Stimulated activated CD8-positive, alpha-beta memory T cell treated with anti-CD3 and anti-CD28 coated beads, Interleukin-4, amount 100 ng/mL, for 1 hour (primary cell): ENCODE measurements at places on chromosomes 12 and 14.

- DNase-seq, result no peak
Measured at GRCh38 chr12:16504200-16504599, 101.8 kb downstream of the LMO3 start.

GRCh38 chr12:27975222-27976136 lies 2.9 kb upstream of the PTHLH start:
- no peak for DNase-seq

DNA sequence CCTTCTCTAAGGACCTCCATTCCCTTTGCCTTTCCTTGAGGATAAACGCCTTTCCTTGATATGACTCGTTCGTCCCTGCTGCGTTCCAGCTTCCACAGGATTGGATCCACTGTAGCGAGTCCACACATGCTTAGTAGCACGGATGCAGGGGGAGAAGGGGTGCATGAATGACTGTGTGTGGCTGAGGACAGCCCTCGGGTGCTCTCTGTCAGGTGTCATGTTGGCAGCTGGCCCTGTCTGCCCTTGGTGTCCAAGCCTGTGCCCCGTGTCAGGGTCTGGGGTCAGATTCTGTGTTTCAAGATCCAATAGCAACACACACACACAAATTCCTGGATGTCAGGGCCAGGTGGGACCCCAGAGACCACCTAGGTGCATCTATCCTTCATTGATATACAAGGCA lies 17.5 kb upstream of the KRT80 start:
- no peak for DNase-seq

GRCh38 chr12:2364631-2365051 lies 311.9 kb downstream of the CACNA1C start:
- DNase-seq, result no peak

DNA sequence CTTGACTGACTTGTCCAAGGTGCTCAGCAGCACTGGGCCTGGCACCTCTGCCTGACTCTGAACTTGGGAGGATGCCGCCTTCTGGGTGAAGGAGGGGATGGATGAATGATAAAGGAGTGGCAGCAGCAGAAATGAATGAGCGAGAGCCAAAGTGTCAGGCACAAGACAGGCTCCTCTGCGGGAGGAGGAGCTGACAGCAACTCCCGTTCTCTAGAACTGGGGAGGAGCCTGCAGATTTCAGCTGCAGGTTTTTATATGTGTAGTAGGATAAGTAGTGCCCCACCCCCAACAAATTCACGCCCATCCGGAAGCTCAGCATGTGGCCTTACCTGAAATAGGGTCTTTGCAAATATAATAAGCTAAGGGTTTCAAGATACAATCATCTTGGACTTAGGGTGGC lies 33.1 kb downstream of the SLC8B1 start:
- DNase-seq, result no peak

- no peak for DNase-seq
Measured at GRCh38 chr14:44960146-44960545, 1.6 kb downstream of the KLHL28 start.

GRCh38 chr14:28321475-28322244 lies 444.9 kb upstream of the FOXG1 start:
- no peak for DNase-seq

- no peak for DNase-seq
Measured at GRCh38 chr14:50067723-50068495, 48.5 kb downstream of the VCPKMT start.

- DNase-seq, result no peak
Measured at GRCh38 chr12:92854344-92854743, 74.8 kb downstream of the EEA1 start.

DNA sequence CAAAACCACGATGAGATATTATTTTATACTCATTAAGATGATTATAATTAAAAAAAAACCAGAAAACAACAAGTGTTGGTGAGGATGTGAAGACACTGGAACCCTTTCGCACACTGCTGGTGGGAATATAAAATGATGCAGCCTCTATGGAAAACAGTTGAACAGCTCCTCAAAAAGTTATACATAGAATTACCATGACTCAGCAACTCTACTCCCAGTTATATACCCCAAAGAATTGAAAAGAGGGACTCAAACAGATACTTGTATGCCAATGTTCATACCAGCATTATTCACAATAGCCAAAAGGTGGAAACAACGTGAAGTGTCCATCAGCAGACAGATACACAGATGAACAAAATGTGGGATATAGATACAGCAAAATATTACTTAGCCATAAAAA lies 53.1 kb downstream of the TAOK3 start:
- DNase-seq, result no peak

- no peak for DNase-seq
Measured at GRCh38 chr12:50240096-50240791, 43.1 kb downstream of the LIMA1 start.

GRCh38 chr12:45674181-45674977 lies 55.1 kb upstream of the ARID2 start:
- DNase-seq, result no peak

DNA sequence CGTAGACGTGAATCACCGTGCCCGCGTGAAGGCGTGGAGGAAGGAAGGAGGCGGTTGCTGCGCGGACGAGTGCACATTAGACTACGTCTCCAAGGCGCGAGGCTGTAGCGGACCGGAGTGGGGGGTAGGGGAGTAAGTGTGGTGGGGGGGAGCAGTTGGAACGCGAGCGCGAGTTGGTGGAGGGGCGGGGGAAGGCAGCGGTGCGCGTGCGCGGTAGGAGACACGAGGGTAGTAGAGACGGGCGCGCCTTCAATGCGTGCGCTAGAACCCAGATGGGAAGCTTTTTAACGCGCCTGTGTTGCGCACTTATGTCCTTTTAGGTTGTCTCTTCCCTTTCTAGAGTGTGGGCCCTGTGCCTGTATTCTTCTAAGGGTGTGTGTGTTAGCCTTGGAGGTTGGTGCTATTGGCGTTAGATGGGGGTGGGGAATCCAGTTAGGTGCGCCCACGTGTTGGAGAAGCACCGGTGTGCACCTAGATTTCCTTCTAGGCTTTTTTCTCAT lies 604 bp downstream of the EIF4B start:
- DNase-seq, result peak; percentile 45

DNA sequence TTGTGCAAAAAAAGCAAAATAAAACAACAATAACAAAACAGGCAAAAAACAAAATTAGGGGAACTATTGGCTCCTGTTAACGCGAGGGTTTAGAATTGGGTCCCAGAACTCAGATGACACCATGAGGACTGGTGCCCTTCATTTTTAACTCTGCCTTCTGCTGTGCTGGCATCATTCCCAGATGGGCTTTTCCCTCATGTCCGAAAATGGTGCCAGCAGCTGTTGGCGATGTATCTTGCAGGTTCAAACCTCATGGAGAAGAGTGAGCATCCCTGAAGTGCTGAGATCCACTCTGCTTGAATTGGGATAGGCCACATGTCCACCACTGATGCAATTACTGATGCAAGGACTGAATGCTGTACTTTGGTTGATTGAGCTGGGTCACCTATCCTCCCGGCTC lies 61.1 kb downstream of the MYRFL start:
- no peak for DNase-seq

DNA sequence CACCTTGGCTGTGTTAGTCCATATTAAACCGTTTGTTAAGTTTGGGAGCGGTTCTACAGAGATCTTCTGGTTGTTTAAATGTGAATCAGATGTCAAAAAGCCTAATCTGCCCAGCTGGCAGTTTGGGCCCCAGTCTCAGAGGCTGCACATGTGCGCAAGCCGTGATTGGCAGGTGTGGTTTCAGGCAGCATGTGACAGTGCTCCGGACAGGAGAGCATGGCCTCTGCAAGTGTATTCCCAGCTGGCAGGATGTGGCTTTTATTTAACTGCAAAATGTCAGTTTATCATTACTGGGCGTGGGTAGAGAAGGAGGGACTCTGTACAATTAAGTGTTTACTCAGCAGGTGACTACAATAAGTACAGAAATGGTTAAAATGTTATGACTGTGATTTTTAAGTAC lies 77.5 kb downstream of the PELI2 start:
- DNase-seq, result no peak

DNA sequence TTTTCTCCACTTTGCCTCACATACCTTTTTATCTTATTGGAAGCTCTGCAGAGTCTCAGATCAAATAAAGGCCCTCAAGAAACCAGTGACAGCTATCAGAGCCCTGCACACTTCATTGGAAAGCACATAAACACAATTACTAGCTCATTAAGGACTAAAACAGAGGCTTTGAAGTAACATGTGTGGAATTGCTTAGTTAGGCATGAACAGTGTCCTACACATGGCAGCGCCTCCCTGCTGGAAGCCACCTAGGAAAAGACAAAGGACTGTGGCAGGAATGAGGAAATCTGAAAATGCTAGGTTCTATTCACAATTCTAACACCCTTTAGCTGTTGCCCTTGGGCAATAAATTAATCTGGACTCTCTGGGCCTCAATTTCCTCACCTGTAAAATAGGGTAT lies 89.4 kb downstream of the SUDS3 start:
- no peak for DNase-seq

- DNase-seq, result no peak
Measured at GRCh38 chr12:23446746-23447145, 502.7 kb downstream of the SOX5 start.

DNA sequence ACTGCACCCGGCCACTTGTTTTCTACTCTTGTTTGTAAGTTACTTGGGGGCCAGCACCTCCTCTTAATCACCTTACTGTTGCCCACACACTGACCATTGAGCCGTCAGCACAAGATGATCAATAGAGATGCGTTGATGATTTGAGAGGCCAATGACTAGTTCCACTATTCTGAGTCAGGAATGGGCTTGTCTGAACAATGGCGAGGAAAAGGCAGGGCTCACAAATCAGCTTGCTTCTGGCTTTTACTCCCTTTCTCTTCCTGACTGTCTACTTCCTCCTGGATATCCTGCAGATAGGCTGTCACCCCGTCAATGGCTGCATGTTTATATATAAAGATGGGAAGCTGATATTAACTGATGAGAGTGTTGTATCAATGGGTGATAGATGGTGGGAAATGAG lies 29.1 kb upstream of the HDAC7 start:
- no peak for DNase-seq

- DNase-seq, result no peak
Measured at GRCh38 chr12:97283297-97283696, 179.3 kb upstream of the RMST start.

DNA sequence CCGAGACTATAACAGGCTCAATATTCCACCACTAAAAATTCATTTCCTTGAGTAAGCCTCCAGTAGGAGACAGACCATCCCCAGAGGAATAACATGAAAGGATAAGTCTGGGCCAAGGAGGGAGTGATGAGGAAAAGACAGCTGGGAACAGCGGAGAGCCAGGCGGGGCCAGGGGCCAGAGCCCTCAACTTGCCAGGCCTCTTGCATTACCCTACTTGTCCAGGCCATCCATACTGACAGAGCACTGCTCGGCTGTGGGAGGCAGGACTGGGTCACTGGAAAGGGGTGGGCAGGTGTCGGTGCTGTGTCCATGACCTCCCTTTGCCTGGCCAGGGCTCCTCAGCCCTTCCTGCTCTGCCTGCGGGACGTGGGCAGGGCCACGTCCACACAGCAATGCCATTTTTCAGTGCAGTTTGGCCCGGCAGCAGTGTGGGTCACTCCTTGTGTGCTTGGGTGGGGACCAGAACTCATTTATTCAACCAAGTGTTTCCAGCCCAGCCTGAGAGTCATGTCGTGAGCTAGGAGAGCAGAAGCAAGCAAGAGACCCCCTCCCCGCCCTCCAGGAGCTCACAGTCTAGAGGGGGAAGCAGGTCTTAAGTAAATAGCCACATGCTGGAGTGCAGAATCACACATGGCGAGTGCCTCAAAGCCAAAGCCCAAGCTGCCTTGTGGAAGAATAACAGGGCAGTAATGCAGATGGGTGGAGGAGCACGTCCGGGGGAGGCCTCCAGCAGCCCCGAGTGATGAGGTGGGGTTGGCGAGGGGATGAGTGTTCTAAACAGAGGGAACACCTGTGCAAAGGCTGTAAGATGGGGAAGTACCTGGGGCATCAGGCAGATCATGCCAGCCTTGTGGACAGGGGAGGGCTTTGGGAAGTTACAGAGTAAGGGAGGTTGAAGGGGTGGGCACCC lies 8.9 kb upstream of the FAIM2 start:
- no peak for DNase-seq

GRCh38 chr12:115687094-115687493 lies 590.4 kb downstream of the MED13L start:
- DNase-seq, result no peak

GRCh38 chr12:113853491-113853890 lies 112.6 kb downstream of the RBM19 start:
- DNase-seq, result no peak

DNA sequence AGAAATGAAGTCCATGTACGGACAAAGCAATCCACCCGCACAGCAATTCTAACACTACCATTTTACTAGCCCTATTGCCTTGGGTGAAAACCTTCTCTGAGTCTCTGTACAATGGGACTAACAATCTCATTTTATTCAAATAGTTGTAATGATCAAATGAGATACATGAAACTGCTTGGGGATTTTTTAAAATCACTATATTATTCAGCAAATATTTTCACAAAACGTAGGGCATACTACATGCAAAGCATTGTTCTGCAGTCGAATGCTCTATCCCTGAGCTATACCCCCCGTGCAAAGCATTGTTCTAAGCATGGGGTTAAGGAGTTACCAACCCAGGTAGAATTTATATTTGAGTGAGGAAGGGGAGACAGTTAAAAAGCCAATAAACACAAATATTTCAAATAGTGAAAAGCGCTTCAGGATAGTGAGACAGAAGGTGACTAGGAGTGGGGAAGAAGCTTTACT lies 554 bp upstream of the ATF7 start:
- no peak for DNase-seq

GRCh38 chr14:54125109-54125508 lies 168.5 kb upstream of the BMP4 start:
- no peak for DNase-seq

- DNase-seq, result no peak
Measured at GRCh38 chr12:88208661-88209060, 66.6 kb downstream of the TMTC3 start.

- no peak for DNase-seq
Measured at GRCh38 chr14:35687335-35687939, 121.7 kb downstream of the RALGAPA1 start.
